Dermis lymphatic vessel endothelial cell (primary cell): ENCODE measurements at places on chromosomes 4 and X. TPM values are rescaled to one million over a fixed set of nuclear protein-coding genes. Genes with fewer than 3 reads are reported as not detected.

Gene RNF175
- 0.09 and 0.33 TPM in 2 replicates for total RNA-seq

Gene PPP2R2C
- 0.54 and 0.86 TPM in 2 replicates for total RNA-seq

Gene NPY5R
- total RNA-seq = not detected in 2 replicates

Gene MAGEB1
- not detected in 2 replicates for total RNA-seq
